SK-N-SH (cell line): ENCODE measurements at places on chromosomes 2 and 18. TPM values are rescaled to one million over a fixed set of nuclear protein-coding genes. Genes with fewer than 3 reads are reported as not detected.

DNA sequence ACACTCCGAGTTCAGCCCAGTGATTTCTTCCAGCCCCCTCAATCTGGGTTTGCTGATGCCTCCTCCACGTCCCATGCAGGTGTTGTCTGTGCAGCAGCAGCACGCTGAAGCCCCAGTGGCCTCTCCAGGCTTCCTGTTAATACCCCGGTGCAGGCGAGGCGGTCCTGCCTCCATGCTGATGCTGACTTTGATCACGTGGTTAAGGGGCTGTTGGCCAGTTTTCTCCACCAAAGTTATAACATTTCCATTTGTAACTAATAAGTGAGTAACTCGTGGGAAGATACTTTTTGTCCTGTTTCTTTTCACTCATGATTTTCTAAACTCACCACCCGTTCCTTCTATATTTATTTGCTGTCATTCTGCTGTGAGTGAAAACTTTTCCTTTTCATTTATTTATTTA lies 42.5 kb upstream of the TMEM18 start:
- DNase-seq: no peak

The B4GALT6 gene
- polyA plus RNA-seq: 2.8 and 3.1 TPM in 2 replicates

GRCh38 chr18:76953583-76954233 lies 131.4 kb downstream of the ZNF236 start:
- DNase-seq: peak; percentile 45

The PPP1R1C gene
- polyA plus RNA-seq: 0.26 and 0.41 TPM in 2 replicates
